CD4-positive, alpha-beta T cell treated with Interleukin-6 at 100 ng/mL for 8 hours (primary cell): ENCODE measurements at places on chromosomes 6 and 20.

GRCh38 chr6:154410619-154411072 is 54.0 kb upstream of the IPCEF1 start:
- DNase-seq, result no peak

DNA sequence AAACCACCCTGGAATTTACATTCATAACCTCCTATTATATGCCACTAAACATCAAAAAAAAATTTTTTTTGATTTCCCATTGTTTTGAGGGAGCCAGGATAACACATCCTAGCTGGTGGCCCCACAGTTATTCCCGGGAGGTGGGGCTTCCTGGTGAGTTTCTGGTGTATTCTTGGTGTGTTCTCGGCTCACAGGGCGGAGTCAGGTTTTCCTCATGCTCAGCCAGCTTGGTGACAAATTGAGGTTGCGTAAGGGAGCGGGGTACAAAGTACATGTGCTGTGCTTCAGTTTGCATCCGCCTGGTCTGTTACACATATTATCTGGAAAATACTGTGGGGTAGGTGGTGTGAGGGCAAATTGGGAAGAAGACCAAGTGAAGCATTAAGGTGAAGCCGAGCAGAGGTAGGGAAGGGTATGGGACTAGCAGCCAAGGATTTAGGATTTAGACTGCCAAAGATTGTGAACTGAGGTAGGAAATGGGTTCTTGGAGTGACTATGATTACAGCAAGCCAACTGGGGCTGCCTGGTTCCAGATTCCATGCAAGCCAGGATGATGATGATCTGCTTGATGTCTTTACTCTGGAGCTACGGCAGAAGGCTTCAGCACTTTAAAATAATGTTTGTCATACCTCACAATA is 46.2 kb upstream of the EEF1A1 start:
- DNase-seq, result no peak

- DNase-seq, result no peak
Observed at GRCh38 chr6:39085129-39085797, 29.7 kb downstream of the SAYSD1 start.

GRCh38 chr6:44260451-44261297 is 3.3 kb upstream of the SLC35B2 start:
- no peak for DNase-seq

DNA sequence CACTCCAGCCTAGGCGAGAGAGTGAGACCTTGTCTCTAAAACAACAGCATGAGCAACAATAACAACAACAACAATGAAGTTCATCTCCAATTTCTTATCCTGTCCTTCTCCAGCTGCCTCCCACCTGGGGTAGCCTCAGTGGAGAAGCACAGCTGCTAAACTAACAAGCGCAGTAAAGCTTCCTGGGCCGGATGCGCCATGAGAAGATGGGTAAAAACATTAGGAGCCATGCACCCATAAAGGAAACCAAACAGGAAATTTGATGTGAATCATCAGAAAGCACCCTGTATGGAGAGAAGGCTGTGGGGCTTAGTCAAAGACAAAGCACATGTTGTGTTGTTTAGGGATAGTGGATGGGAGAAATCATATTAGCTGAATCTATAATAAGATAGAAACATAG is 61.1 kb upstream of the CCN6 start:
- peak; percentile 77 for DNase-seq
